Activated CD8-positive, alpha-beta memory T cell treated with anti-CD3 and anti-CD28 coated beads, Interleukin-2, amount 10 ng/mL, durations not matched to agents 7 days and 5 days (primary cell): ENCODE measurements at places on chromosomes 5 and 9.

DNA sequence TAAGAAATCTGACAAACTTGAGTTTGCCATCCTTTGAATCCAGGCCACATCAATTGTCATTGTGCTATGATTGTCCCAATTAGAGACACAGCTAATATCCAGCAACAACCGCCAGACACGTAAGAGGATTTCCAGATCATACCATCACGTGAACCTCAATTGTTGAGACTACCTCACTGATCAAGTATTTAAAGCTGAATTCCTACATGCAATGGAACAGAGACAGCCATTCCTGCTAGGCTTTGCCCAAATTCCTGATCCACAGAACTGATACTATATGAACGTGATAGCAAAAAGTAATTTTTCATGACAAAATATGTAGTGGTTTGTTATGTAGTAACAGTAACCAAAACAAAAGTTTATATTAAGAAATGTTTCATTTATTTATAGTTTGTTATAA, 657.7 kb downstream of the PRR16 start:
- no peaks in the 10 kb centered on the region for H3K27me3 ChIP-seq
- H3K4me3 ChIP-seq = no peak overlapping the region
- DNase-seq = no peak
- H3K4me1 ChIP-seq = no peaks in the 10 kb centered on the region

DNA sequence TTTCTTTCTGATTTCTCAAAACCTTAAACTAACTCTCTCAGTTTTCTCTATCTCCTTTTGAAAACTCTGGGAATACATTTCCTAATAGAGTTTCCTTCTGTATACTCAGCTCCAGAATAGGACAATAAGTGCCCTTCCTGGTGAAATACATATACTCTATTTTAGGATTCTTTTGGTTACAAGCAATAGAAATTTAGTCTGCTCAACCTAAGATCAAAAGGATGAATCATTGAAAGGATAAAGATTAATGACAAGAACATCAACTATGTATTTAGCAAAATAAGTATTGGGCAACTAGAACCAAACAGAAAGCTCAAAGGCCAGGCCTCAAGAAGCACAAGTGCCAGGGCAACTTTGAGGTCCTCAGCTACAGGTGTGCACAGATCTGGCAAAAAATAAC, 127.1 kb downstream of the ADAMTSL1 start:
- no peak for DNase-seq
- H3K36me3 ChIP-seq = no peaks in the 10 kb centered on the region
- H3K4me1 ChIP-seq = no peaks in the 10 kb centered on the region
- no peak overlapping the region for H3K27ac ChIP-seq
- H3K4me3 ChIP-seq = no peak overlapping the region

DNA sequence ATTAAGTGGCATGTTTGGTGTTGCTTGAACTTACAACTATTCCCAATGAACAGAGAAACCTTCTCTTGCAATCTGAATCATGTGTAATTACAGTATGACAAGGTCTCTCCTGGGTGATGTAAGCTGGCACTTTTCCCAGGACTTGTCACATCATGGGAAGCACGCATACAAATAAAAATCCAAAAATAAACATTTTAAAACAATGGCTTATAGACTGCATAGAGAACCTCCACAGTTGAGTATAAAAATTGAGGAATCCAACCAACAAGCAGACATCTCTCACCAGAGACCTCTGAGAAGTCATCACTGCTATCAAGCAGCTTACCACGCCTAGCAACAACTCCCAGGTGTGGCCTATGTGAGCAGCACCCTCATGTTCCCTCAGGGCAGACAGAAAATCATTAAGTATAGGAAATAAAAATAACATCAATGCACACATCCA, 3.9 kb downstream of the MLLT3 start:
- no peak for DNase-seq
- H3K4me3 ChIP-seq = no peak overlapping the region
- H3K27ac ChIP-seq = no peak overlapping the region
- peaks cover 42% of the 10 kb centered on the region for H3K36me3 ChIP-seq
- peaks cover 43% of the 10 kb centered on the region for H3K4me1 ChIP-seq
- no peaks in the 10 kb centered on the region for H3K27me3 ChIP-seq

GRCh38 chr5:81495286-81495685, 101.4 kb upstream of the ACOT12 start:
- DNase-seq = no peak
- H3K27me3 ChIP-seq = no peaks in the 10 kb centered on the region
- H3K36me3 ChIP-seq = peaks cover 1% of the 10 kb centered on the region
- H3K4me1 ChIP-seq = no peaks in the 10 kb centered on the region

- no peak overlapping the region for H3K4me3 ChIP-seq
- no peaks in the 10 kb centered on the region for H3K36me3 ChIP-seq
- no peak for DNase-seq
These were observed 82.2 kb upstream of the BRINP1 start for GRCh38 chr9:119451426-119451825.

- H3K36me3 ChIP-seq = peaks cover 11% of the 10 kb centered on the region
- H3K4me1 ChIP-seq = peaks cover 91% of the 10 kb centered on the region
- DNase-seq = peak; percentile 74
- peak overlapping the region; percentile 90 for H3K27ac ChIP-seq
- H3K27me3 ChIP-seq = no peaks in the 10 kb centered on the region
These were observed 26.9 kb upstream of the ADAM19 start for GRCh38 chr5:157602505-157602904.

GRCh38 chr5:80915716-80916115, 44.4 kb upstream of the RASGRF2 start:
- no peak overlapping the region for H3K4me3 ChIP-seq
- peaks cover 15% of the 10 kb centered on the region for H3K36me3 ChIP-seq
- peaks cover 17% of the 10 kb centered on the region for H3K4me1 ChIP-seq
- H3K27ac ChIP-seq = no peak overlapping the region
- DNase-seq = no peak

- no peaks in the 10 kb centered on the region for H3K4me1 ChIP-seq
- DNase-seq = no peak
- H3K27ac ChIP-seq = no peak overlapping the region
These were observed 8.8 kb upstream of the DBH start for GRCh38 chr9:133627341-133627740.

DNA sequence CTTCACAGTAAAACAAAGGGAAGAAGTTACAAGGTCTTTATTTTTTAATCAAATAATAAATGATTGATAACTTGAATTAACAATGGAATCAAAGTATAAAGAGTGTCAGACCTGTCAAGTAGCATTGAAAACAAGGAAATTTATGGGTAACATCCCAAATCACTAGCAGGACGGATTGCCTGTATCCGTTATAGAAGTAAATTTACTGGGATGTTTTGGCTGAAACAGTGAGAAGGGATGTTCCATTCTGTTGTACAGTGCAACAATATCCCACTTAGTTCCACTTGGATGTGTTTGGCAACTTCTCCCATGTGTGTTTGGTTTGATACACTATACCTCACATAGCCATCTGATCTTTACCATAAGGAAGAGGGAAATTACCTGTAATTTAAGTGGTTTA, 421.0 kb upstream of the CHD1 start:
- no peaks in the 10 kb centered on the region for H3K36me3 ChIP-seq
- no peaks in the 10 kb centered on the region for H3K4me1 ChIP-seq
- H3K27me3 ChIP-seq = no peaks in the 10 kb centered on the region
- H3K4me3 ChIP-seq = no peak overlapping the region

DNA sequence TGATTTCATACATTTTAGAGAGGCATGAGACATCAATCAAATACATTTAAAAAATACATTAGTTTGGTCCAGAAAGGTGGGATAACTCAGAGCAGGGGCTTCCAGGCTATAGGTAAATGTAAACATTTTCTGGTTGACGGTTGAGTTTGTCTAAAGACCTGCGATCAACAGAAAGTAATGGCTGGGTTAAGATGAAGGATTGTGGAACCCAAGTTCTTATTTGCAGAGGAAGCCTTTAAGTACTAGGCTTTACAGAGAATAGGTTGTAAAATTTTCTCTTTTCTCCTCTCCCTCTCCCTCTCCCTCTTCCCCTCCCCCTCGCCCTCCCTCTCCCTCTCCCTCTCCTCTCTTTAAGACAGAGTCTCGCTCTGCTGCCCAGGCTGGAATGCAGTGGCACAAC, 50.8 kb downstream of the PTTG1 start:
- peak overlapping the region; percentile 97 for H3K4me3 ChIP-seq
- peaks cover 72% of the 10 kb centered on the region for H3K4me1 ChIP-seq
- no peaks in the 10 kb centered on the region for H3K27me3 ChIP-seq
- no peak for DNase-seq

DNA sequence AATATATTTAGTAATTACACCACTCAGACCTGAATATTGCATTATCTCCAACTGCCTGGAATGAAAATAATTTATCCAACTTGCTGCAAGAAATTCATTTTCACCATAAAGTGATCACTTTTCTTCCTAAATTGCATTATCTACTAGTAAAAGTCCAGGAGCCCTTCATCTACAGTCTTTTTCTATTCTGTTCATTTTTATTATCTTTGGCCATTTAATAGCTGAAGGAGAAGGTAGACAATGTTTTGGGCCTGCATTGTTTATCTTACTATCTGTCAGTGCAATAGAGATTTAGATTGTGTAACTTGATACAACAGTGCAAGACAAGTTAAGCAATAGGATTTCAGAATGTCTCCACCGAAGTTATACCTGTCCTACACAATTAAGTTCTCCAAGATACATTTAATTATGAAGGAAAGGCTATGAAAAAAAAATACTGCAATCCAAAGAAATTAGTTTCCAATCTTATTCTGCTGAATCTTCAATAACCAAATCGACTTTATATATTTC, 1339.7 kb upstream of the CDH6 start:
- no peak for DNase-seq
- no peak overlapping the region for H3K4me3 ChIP-seq
- H3K27ac ChIP-seq = no peak overlapping the region
- no peaks in the 10 kb centered on the region for H3K36me3 ChIP-seq

- no peaks in the 10 kb centered on the region for H3K36me3 ChIP-seq
- H3K27ac ChIP-seq = no peak overlapping the region
- peaks cover 30% of the 10 kb centered on the region for H3K27me3 ChIP-seq
- DNase-seq = no peak
These were observed 40.8 kb downstream of the LIFR start for GRCh38 chr5:38515646-38516045.

DNA sequence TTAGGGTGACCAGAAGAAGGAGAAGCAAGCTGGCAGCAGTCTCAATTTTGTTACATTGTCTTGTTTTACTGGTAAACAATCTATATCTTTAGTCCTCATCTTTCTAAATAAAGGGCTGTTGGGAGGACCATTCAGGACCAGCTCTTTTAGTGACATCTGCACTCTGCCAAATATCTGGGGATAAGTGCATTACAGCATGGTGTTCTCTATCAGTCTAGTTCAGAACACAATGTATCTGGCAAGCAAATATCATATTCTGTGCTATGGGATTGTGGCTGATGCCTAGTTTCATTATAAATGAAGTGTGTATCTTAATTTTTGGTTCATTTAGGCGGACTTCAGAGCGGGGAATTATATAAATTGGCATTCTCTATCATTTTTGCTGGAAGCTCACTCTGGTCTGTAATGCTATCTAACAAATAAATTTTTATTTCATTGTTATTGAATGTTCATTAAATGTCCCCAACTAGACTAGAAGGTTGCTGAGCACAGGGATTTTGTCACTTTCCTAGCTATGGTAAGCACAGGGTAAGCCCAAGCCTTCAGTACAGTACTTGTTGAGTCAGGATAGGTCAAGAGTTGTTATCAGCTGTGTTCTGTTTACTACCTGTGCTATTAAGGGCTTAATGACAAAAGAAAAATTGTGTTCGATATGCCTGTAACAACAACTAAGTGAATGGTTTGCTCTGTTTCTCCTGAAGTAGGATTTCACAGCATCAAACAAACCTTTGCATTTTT, 11.9 kb downstream of the WDR31 start:
- DNase-seq = no peak
- no peaks in the 10 kb centered on the region for H3K4me1 ChIP-seq
- H3K4me3 ChIP-seq = no peak overlapping the region

- no peak overlapping the region for H3K27ac ChIP-seq
- H3K36me3 ChIP-seq = no peaks in the 10 kb centered on the region
- H3K27me3 ChIP-seq = no peaks in the 10 kb centered on the region
- DNase-seq = no peak
These were observed 86.8 kb downstream of the NSUN2 start for GRCh38 chr5:6545770-6546690.

- no peak overlapping the region for H3K27ac ChIP-seq
- H3K4me3 ChIP-seq = no peak overlapping the region
- H3K36me3 ChIP-seq = no peaks in the 10 kb centered on the region
- H3K4me1 ChIP-seq = peaks cover 16% of the 10 kb centered on the region
- H3K27me3 ChIP-seq = peaks cover 47% of the 10 kb centered on the region
These were observed 11.1 kb downstream of the UNC5A start for GRCh38 chr5:176821441-176821840.

DNA sequence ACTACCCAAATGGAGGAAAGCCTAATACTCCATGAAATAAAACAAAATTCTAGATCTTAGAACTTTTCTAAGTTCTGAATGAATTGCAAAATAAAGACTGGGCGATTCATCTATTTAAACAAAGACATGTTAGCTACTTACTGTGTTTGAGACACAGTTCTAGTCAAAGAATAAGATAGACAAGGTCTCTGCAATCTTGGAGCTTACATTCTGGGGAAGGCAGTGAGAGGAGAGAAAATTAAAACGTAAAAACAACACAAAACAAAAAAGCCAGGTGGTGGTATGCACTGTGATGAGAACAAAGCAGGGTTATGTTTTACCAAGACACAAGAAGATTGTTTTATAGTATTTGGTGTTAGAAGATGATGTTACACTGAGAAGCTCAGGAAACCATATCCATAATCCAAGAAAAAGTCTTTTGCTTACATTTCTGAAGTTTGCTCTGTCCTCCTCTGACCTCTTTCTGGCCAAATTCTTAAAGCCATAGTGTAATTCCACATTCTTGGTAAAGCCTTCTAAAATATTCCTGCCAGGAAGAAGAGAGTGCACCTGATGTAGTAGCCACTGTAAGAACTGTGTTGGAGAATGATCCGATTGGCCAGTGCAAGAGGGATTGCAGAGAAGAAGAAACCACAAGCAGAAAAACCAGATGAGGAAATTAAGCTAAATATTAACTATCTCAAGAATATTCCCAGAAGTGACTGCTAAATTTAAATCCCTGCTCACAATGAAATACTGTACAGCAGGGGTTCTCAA, 218.4 kb downstream of the PCSK1 start:
- H3K36me3 ChIP-seq = peaks cover 3% of the 10 kb centered on the region
- DNase-seq = no peak
- peaks cover 2% of the 10 kb centered on the region for H3K4me1 ChIP-seq
- no peak overlapping the region for H3K27ac ChIP-seq

- H3K4me3 ChIP-seq = no peak overlapping the region
- H3K27me3 ChIP-seq = no peaks in the 10 kb centered on the region
- no peak for DNase-seq
- H3K27ac ChIP-seq = no peak overlapping the region
- peaks cover 11% of the 10 kb centered on the region for H3K36me3 ChIP-seq
- no peaks in the 10 kb centered on the region for H3K4me1 ChIP-seq
These were observed 6.0 kb downstream of the POU5F2 start for GRCh38 chr5:93735378-93735777.

GRCh38 chr9:127528422-127529251, 77.3 kb downstream of the LRSAM1 start:
- no peak for DNase-seq
- no peak overlapping the region for H3K4me3 ChIP-seq
- H3K4me1 ChIP-seq = peaks cover 9% of the 10 kb centered on the region
- peaks cover 36% of the 10 kb centered on the region for H3K36me3 ChIP-seq

DNA sequence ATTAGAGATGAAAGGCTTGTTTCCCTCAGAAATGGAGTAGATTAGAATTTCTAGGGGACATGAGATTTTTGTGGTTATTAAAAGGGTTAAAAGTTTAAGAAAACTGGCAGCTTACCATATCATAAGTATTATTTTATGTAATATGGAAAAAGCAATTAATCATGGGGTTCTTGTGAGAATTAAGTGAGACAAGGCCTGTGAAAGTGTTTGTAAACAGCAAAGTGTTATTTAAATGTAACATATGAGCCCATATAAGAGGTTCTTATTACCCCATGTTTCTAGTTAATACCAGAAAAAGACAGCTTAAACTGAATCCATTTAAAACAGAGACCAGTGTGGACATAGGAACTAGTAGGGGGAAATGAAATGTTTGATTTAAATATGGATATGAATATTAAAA, 241.1 kb upstream of the PIK3R1 start:
- no peak for DNase-seq
- H3K4me1 ChIP-seq = no peaks in the 10 kb centered on the region
- no peaks in the 10 kb centered on the region for H3K36me3 ChIP-seq
- H3K27me3 ChIP-seq = no peaks in the 10 kb centered on the region
